ENCODE measurements at places on chromosomes 4 and X. TPM values are rescaled to one million over a fixed set of nuclear protein-coding genes. Genes with fewer than 3 reads are reported as not detected.

GRCh38 chr4:25654031-25654970 is 1.4 kb upstream of the SLC34A2 start:
- no peak for DNase-seq

- DNase-seq, result no peak
Observed at GRCh38 chr4:76892001-76892400, 5.9 kb downstream of the SOWAHB start.

The DCAF16 gene
- polyA plus RNA-seq, result 46.0 TPM

The TEX11 gene
- 0.18 TPM for polyA plus RNA-seq

- no peak for DNase-seq
Observed at GRCh38 chrX:154022108-154022507, 2.4 kb upstream of the IRAK1 start.

GRCh38 chrX:154458954-154459778 is 1.1 kb downstream of the PLXNA3 start:
- DNase-seq, result no peak

- DNase-seq, result no peak
Observed at GRCh38 chrX:47745416-47745815, 86.4 kb upstream of the UXT start.

The OCRL gene
- 29.8 TPM for polyA plus RNA-seq

The MAGEC1 gene
- polyA plus RNA-seq, result not detected

GRCh38 chr4:141705747-141706377 is 69.5 kb downstream of the IL15 start:
- no peak for DNase-seq

DNA sequence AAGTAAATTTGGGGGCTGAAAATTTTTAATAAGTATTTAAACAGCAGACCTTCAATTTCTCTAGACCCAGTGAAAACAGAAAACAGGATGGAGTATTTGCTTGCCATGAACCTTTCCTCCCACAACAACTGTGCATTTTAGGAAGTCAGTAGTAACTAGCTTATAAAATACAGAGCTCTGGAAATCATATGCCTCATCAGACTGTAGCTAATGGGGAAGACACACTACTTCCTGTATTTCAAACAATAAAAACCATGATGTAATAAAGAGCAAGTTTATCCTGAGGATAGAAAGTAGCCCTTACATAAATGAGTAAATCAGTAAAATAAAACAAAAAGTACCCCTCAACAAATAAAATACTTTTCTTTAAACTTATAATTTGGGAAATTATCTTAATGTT is 280.1 kb upstream of the ZFP42 start:
- no peak for DNase-seq

- no peak for DNase-seq
Observed at GRCh38 chrX:77446029-77446585, 1.1 kb upstream of the FGF16 start.

The ERVMER34-1 gene
- polyA plus RNA-seq, result 4.5 TPM

GRCh38 chr4:66728280-66728679 is 817.0 kb downstream of the CENPC start:
- DNase-seq, result no peak

- no peak for DNase-seq
Observed at GRCh38 chr4:149161247-149161646, 654.4 kb downstream of the IQCM start.

The MAGED4 gene
- polyA plus RNA-seq, result 51.0 TPM

GRCh38 chr4:152455311-152455710 is 80.6 kb downstream of the FBXW7 start:
- no peak for DNase-seq

DNA sequence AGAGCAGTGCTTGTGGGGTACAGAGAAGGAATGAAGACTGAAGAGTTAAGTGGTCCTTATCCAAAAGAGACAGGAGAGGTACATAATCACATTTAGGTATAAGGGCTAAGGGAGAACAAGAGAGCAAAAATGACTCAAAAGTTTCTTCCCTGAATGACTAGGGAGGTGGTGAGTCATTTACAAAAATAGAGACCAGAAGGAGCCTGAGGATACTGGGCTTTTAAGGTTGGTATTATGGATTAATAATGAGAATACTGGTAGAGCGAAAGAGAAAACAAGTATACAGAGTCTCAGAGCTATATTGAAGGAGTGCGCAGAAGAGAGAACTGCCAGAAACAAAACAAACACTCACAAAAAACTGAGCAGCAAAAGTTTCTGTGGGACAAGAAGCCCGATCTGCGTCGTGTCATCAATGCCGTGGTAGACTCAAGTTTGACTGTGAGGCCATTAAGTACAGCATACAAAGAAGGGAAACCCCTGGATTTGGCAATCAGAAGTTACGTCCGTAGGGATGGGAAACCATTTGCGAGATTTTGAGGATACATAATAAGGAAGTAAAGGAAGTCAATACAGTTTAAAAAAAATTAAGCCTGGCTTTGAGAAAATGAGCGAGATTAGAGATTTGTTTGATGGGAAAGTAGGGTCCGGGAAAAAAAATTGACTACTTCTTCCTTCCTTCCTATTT is 129.1 kb upstream of the STIM2 start:
- DNase-seq, result no peak

The RAB39B gene
- 3.5 TPM for polyA plus RNA-seq

GRCh38 chr4:140612357-140612756 is 43.6 kb upstream of the UCP1 start:
- DNase-seq, result no peak

GRCh38 chrX:151713849-151714248 is 2.0 kb upstream of the FATE1 start:
- no peak for DNase-seq

The PTCHD1 gene
- 0.46 TPM for polyA plus RNA-seq

The PITX2 gene
- polyA plus RNA-seq, result 2.3 TPM

DNA sequence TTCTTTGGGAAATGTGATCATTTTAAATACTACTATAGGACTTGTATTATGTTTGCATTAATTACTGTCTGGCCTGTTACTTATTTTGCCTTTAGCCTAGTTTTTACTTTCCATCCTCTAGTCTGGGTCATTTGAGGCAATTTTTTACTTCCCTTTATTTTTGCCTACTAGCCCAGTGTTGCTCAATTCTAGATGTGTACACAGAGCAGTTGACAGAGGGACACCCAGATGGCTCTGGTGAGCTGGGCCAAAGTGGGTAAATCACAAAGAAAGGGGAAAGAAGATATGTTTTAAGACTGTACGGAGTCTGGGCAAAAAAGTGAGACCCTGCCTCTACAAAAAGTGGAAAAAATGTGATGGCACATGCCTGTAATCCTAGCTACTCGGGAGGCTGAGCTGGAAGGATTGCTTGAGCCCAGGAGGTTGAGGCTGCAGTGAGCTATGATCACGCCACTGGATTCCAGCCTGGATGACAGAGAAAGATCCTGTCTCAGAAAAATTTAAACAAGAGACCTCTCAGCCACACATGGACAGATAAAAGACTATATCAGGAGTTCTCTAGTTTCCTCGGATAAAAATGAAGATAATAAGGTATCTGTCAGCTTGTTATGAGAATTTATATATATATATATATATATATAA is 35.7 kb downstream of the APOO start:
- no peak for DNase-seq

The CT45A1 gene
- not detected for polyA plus RNA-seq

GRCh38 chr4:175947117-175947722 is 118.4 kb upstream of the WDR17 start:
- DNase-seq, result no peak

GRCh38 chrX:2583194-2584162 is 82.7 kb upstream of the DHRSX start:
- DNase-seq, result no peak

GRCh38 chr4:98166731-98167041 is 23.4 kb upstream of the STPG2 start:
- DNase-seq, result no peak

The HELQ gene
- polyA plus RNA-seq, result 18.5 TPM

DNA sequence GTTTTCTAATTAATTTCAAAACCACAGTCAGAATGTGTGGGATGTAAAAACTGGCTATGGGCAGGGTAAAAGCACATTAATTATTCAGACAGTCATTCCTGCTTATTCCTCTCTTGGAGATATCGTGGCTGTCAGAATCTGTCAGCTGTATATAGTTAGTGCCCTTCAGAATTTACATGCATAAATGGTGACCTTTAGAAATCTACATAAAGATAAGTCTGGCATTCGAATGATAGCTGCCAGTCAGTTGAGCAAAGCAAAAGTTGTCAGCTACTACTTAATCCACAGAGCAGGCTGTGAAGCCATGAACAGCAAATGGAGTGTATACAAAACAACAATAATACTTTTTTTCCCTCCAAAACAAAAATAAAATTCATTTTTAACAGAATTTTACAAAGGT is 189.5 kb downstream of the ADGRL3 start:
- DNase-seq, result no peak

All from right renal cortex interstitium (tissue), 3 donors.